Fibroblast of skin of abdomen (primary cell): ENCODE measurements at places on chromosomes 4 and X.

DNA sequence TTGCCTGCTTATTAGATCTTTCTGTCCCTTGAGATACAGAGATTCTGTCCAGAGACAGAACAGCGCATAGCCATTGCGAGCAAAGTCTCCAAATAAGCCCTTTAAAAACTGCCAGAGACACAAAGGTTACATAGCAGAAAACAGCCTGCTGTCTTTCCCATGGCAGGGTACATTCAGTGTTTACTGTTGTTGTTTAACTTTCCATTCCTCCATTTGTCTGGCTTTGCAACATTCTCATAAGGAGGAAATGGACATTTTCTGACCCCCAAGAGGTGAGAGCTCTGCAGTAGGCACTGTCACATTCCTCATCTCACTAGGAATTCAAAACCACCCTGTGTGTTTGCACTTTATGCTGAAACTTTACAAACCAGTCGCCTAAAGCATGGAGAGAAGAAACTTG lies 48.3 kb downstream of the PDE5A start:
- no peak for DNase-seq

DNA sequence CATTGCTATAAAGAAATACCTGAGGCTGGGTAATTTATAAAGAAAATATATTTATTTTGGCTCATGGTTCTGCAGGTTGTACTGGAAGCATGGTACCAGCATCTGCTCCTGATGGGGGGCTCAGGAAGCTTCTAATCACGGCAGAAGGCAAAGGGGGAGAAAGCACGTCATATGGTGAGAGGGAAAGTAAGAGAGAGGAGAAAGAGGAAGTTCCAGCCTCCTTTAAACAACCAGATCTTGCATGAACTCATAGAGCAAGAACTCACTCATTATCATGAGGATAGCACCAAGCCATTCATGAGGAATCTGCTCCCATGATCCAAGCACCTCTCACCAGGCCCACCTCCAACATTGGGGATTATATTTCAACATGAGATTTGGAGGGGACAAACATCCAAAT lies 125.0 kb upstream of the GRPR start:
- DNase-seq, result no peak

- no peak for DNase-seq
These were observed 8.0 kb upstream of the NEUROG2 start for GRCh38 chr4:112523764-112524505.

DNA sequence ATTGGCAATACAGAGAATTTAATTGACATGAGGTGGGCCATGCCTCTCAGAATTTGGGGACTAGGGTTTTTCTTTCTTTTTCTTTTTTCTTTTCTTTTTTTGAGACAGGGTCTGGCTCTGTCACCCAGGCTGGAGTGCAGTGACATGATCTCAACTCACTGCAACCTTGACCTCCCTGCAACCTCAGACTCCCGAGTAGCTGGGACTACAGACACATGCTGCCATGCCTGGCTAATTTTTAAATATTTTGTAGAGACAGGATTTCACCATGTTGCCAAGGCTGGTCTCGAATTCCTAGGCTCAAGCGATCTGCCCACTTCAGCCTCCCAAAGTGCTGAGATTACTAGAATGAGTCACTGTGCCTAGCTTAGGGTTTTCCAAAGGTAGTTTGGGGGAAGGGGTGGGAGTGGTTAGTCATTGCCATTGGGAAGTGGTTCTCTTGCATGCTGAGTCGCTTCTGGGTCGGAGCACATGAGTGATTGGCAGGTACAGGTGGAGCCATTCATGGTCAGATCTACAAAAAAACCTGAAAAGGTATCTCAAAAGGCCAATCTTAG lies 54.5 kb downstream of the MID2 start:
- DNase-seq, result no peak

- no peak for DNase-seq
These were observed 68.9 kb downstream of the ACOX3 start for GRCh38 chr4:8371596-8371995.

- peak; percentile 9 for DNase-seq
These were observed 45.1 kb upstream of the LAMP2 start for GRCh38 chrX:120514236-120514635.

- DNase-seq, result no peak
These were observed 84.0 kb downstream of the CCSER1 start for GRCh38 chr4:90211174-90211573.

GRCh38 chr4:34766935-34767334 lies 1477.4 kb downstream of the ARAP2 start:
- DNase-seq, result no peak

- DNase-seq, result no peak
These were observed 947.7 kb upstream of the SLIT2 start for GRCh38 chr4:19304028-19304427.

GRCh38 chrX:45506149-45506730 lies 305.6 kb upstream of the DIPK2B start:
- no peak for DNase-seq

DNA sequence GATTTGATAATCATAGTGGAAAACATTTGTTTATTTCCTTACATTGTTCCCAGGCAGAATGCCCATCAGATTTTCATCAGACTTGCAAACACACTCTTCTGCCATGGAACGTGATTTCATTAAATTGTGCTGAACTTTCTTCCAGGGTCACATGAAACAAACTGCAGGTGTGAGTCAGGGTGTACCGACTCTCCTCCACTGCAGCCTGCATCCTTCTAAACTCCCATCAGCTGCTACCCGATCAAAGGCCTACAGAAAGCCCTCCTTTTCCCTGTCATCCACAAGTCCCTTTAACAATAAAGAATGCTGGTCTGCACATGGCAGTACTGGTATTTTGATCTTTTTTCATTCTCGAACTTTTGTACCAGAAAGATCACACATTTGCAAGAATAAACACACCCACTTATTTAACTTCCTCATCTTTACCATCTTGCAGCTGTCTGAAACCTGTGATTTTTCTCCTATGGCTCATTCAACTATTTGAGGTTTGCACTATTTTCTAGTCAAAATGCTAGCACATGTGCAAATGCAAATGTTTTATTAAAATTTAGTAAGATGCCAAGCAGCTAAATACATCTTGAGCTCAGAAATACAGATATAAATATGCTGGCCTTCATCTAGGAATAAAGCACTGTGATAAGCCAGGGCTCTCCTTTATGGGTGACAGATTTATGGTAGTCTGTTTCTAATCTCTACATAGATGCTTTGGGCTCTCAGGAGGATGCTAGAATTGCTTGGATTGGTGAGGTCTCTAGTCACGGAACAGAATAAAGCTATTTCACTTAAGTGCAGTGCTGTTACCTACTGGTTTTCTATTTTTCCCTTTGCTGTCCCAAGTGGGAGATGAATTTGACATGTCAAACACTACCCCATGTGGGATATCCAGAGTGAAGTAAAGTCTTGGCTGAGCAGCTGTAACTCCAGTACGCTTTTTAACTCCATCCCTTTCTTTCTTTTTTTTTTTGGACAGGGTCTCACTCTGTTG lies 25.8 kb upstream of the ARHGAP24 start:
- no peak for DNase-seq

GRCh38 chr4:186151499-186151898 lies 39.9 kb upstream of the CYP4V2 start:
- no peak for DNase-seq

GRCh38 chrX:12910423-12911121 lies 4.2 kb downstream of the TLR8 start:
- DNase-seq, result no peak

- DNase-seq, result no peak
These were observed at the start of gene HOPX for GRCh38 chr4:56681158-56681852. HOPX (minus strand) TSS chr4:56681296; CDS start chr4:56657816, 23,480 bp downstream.

DNA sequence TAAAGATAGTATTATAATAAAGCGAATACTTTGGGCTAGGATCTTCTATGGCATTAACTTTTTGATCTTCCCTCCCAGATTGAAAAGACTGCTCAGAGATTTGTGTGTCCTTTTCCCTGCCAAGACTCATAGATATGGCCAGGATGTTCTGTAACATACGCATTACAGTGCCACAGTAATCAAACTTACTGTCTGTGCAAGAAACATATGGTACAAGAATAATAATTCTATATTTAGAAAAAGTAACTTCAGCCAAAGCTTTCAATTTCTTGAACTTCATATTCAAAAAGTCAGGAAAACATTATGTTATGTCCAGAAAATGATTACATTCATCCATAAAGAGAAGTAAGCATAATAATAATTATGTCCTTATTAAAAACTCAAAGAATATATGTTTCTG lies 100.9 kb upstream of the GUCY1A1 start:
- DNase-seq, result no peak

DNA sequence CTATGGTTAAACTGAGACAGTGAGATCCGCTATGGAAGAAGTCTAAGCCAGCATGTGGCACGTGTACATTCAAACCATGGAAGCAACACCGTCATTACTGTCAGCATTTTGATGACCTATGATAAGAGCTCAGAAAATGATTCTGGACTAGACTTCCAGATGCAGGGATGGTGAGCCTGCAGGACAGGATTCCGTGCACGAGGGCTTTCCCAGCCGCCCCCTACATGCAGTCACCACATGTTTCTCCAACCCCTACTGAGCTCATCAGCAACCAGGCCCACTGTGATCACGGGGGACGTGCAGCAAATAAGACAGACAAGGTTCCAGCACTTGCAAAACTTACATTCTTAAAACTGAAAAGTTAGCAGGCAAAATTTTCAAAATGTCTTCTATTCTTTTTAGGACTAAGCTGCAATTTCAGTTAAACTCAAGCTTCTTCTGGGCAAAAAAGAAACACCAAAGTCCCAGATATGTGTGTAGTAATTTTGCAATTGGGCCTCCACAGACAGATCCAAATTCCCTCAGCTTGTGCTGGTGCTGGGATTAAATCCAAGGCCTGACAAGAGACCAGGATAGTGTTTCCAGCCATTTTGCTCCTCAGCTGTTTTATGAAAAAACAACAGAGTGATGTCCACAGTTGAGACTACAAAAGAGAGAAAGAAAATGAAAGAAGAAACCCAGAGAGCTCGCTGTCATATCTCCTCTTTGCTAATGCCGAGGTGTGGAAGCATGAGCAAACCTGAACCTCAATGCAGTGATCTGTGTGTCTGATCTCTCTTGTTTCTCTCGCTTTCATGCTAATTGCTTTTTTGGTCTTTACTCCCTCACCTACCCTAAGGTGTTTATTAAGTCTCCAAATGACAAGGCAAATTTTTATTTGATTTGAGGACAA lies 118.2 kb downstream of the AFAP1 start:
- DNase-seq, result peak; percentile 53

DNA sequence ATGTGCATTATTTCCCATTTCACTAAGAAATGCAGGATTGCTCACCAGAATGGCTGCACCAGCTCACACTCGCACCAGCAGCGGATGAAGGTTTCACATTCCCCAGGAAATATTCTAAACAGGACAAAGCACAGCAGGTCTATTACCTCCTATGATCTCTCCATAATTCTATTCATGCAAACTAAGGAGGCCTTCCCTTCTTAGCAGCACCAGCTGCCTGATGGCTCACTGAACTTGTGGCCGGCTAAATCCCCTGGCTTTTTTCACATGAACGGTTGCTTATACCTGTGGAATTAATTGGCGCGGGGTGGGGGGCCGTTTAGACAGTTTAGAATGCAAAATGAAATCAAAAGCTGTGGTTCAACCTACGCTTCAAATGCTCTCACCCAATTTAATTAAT lies 73.5 kb upstream of the SRD5A3 start:
- no peak for DNase-seq

DNA sequence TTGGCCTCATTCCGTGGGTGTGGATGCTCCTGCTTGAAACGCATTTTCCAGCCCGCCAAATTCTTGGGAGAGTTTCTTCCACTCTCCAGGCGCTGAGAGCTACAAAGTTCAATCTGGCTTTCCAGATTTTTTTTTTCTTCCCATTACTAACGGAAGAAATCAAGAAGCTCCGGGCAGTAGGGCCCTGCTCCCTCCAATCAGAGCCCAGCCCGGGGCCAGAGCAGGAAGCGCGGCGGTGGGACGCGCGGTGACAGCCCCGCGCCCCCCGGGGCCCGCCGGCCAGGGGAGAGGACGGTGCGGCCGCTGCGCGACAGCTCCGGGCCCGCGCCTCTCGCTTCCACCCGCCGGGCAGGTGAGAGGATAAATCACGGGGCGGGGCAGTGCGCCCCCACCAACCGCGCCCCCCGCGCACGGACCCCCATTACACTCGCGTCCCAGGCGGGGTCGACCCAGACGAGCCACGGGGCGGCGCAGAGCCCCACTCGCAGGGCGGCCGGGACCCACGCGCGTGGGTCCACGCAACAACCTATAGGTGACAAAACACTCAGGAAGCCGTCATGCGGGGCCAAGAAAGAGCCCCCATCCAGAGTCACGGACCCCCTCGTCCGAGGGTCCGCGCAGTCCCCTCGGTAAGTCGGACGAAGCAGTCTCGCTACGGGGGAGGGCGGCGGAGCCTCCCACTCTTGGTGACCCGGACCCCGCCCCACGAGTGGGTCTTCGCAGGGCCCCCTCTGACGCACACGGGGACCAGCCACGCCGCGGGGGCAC lies 868 bp downstream of the AFAP1 start:
- DNase-seq, result no peak

DNA sequence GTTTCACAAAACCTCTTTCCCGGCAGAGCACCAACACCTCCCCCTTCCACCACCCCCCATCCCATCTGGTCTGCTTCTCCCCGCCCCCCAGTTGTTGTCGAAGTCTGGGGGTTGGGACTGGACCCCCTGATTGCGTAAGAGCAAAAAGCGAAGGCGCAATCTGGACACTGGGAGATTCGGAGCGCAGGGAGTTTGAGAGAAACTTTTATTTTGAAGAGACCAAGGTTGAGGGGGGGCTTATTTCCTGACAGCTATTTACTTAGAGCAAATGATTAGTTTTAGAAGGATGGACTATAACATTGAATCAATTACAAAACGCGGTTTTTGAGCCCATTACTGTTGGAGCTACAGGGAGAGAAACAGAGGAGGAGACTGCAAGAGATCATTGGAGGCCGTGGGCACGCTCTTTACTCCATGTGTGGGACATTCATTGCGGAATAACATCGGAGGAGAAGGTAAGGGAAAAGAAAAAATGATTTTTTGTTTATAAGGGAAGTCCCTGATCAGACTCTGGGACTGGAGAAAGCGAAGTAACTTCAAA lies at the start of gene PDGFRA:
PDGFRA (plus strand) TSS at position 333 of the 541 bp plus-strand sequence. CDS start 29,476 bp downstream, outside the sequence.
- DNase-seq, result peak; percentile 99

- DNase-seq, result no peak
These were observed 59.8 kb downstream of the ANK2 start for GRCh38 chr4:113109106-113109718.

DNA sequence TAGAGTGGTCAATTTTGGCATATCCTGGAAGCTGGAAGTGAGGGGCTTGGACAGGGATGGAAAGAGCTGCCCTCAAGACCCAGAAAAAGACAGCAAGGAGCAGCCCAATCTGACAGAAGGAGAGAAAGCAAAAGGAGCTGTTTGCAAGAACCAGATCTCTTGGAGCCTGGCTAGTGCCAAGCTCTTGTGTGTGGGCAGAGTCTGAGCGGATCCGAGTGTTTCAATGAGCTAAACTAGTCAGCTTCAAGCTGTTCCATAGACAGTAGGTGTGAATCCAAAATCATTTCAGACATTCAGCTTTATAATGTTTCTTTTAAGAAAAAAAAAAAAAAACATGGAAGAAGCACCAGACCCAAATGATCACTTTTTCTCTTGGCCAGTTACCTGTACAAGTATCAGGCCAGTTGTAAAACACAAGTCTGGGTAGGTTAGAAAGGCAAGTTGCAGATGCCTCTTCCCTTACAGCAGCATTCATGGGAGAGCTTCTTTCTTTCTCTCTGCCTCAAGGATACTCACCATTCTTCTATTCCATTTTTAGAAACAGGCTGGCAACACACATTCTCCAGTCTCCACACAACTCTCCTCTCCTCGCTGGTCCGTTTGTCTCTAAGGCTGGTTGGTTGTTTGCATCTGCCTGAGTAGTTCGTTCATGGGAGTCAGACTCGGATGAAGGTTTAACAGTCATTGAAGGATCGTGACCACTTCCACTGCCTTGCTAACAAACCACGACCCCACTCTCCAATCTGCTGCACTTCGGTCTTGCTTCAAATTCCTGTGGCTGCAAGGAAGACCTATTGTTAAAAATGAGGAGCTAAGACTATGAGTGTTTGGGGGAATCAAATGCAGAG lies 105.2 kb upstream of the GATB start:
- DNase-seq, result no peak
